ENCODE measurements at places on chromosomes 2 and 18.
A peak's percentile ranks its signal among the peaks of the same experiment; 100 is the strongest.

DNA sequence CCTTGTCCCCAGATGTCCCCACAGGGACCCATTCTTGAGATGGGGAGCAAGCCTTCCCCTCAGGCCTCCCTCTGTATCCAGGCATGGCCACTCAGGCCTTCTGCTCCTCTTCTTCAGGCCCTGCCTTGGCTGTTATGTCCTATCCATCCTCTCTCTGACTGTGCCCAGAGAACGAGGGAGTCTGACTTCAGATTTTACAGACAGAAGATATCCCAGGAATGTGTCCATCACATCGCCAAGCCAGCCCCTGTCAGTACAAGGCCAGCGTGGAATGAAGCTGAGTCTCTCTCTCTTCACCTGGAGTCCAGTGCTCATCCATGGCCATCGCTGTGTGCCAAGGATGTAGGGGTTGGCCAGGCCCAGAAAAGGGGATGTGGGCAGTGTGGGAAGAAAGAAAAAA, 57.6 kb downstream of the SDC1 start:
- no peaks in the 10 kb centered on the region for H3K27me3 ChIP-seq
- H3K36me3 ChIP-seq, result no peaks in the 10 kb centered on the region
- no peak for DNase-seq

DNA sequence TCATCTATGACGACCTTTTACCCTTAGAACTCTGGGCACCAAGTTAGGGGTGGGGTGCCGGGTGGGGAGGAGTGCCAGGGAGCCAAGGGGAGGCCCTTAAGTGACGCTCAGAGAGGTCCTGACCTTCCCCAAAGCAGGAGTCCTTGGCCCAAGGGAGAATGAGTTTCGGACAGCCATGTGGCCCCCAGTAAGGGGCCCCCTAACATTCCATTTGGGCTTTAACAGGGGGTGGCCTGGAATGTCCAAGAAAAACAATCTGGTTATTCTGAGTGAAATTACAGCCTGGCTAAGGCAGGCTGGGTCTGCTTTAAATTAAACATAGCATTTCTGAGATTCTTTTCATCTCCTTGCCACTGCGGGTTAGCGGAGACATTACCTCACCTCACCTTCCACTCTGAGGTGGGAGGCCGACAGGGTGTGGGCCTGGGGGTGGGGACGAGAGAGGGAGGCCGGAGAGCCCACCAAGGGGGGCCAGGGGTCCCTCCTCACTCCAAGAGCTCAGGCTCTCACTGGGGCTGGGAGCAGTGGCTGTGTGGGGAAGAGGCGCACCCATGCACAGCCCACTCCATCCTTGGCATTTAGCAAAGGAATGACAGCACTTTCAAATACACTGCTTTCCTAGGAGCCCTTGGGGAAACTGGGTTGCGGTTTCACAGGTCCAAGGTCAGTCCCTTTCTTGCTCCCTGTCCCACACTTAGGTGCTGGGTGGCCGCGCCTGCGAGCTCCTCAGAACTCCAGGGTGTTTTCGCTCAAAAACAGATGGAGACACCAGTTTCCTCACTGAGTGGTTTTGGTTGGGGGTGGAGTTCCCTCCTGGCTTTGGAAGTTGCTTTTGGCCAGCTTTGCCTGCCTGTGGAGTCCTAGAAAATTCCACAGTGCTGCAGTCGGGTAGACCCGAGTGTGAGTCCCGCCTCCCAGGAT, 107.4 kb downstream of the POLR1A start:
- no peak for DNase-seq
- H3K27me3 ChIP-seq, result no peaks in the 10 kb centered on the region
- 0 out of 2 replicates have a peak overlapping the region, but pooled peaks have one; percentile 14 for H3K27ac ChIP-seq
- peaks cover 18% of the 10 kb centered on the region for H3K4me1 ChIP-seq
- H3K36me3 ChIP-seq, result no peaks in the 10 kb centered on the region

DNA sequence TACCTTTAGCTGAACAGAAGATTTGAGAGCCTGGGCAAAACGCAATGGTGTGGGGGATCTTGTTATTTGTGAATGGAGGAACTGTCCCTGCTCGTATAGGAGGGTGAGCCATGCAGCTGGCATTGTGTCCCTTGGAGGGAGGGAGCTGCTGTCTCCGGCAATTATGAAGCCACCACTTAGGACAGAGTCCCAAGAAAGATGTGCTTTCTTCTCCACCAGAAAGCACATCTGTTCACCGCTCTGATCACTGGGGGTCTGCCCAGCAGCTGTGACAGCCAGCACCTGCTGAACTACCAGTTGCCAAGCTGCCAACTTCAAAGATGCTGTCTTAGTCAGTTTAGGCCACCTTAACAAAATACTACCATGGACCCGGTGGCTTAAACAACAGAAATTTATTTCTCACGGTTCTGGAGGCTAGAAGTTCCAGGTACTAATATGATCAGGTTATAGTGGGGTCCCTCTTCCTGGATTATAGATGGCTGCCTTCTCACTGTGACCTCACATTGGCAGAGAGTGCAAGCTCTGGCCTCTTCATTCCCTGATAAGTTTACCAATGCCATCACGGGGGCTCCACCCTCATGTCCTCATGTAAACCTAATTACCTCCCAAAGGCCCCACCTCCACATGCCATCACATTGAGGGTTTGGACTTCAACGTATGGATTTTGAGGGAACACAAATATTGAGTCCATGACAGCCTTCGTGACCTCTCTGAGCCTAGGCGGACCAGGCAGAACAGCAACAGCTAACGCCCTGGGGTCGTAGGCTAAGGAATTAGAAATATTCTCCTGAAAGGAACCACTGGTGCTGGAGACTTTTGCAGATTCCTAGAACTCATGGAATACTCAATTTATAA, 148.3 kb downstream of the RHBDD1 start:
- H3K36me3 ChIP-seq, result no peaks in the 10 kb centered on the region
- no peak for DNase-seq
- no peak overlapping the region for H3K4me3 ChIP-seq
- no peaks in the 10 kb centered on the region for H3K27me3 ChIP-seq
- no peak overlapping the region for H3K27ac ChIP-seq
- no peaks in the 10 kb centered on the region for H3K4me1 ChIP-seq

DNA sequence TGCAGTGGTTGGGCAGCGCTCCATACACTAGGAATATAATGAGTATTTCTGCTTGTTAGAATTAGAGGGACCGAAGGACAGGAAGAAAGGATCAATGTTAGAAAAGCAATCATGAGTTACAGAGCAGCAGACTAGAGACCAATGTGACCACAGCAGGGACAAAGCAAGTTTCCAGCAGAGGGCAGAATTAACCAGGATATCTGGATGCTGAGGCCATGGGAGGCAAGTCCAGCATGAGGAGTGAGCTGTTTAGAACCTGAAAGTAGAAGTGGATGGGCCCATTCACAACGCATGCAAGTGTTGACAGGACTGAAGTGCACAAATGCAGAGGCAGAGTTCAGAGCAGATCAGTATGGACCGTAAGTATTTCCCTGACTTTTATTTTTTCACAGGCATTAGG, 910.4 kb upstream of the GYPC start:
- no peaks in the 10 kb centered on the region for H3K36me3 ChIP-seq
- H3K4me3 ChIP-seq, result no peak overlapping the region
- no peaks in the 10 kb centered on the region for H3K4me1 ChIP-seq
- no peaks in the 10 kb centered on the region for H3K27me3 ChIP-seq

- no peak for DNase-seq
- H3K27ac ChIP-seq, result no peak overlapping the region
- H3K4me1 ChIP-seq, result peaks cover 15% of the 10 kb centered on the region
- no peaks in the 10 kb centered on the region for H3K27me3 ChIP-seq
- no peak overlapping the region for H3K4me3 ChIP-seq
- H3K36me3 ChIP-seq, result no peaks in the 10 kb centered on the region
Measured at GRCh38 chr18:44715245-44715644, 34.6 kb downstream of the SETBP1 start.

DNA sequence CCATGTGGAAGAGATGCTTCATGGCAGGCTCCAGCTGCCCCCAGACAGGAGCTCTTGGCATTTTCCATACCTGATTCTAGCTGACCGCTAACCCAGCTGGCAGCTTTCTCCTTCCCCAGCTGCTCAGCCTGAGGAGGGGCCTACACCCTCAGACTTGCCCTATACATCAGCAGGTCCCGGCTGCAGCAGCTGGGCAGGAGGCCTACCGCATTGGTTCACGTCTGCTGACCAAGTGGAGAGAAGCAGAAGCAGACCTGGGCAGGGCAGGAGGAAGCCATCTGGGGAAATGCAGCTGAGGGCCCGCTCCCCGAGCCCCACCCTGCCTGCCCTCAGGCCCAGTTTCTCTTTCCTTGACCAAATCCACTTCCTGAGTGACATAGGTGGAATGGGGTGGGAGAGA, 50.7 kb downstream of the LBH start:
- no peak overlapping the region for H3K4me3 ChIP-seq
- H3K36me3 ChIP-seq, result no peaks in the 10 kb centered on the region
- DNase-seq, result no peak
- no peaks in the 10 kb centered on the region for H3K4me1 ChIP-seq
- no peak overlapping the region for H3K27ac ChIP-seq
- no peaks in the 10 kb centered on the region for H3K27me3 ChIP-seq

GRCh38 chr2:3466966-3467365, 52.4 kb downstream of the ADI1 start:
- peaks cover 14% of the 10 kb centered on the region for H3K4me1 ChIP-seq
- no peak for DNase-seq
- no peak overlapping the region for H3K27ac ChIP-seq
- H3K27me3 ChIP-seq, result no peaks in the 10 kb centered on the region
- 0 out of 2 replicates have a peak, but pooled peaks cover 8% of the 10 kb centered on the region for H3K36me3 ChIP-seq
- no peak overlapping the region for H3K4me3 ChIP-seq

DNA sequence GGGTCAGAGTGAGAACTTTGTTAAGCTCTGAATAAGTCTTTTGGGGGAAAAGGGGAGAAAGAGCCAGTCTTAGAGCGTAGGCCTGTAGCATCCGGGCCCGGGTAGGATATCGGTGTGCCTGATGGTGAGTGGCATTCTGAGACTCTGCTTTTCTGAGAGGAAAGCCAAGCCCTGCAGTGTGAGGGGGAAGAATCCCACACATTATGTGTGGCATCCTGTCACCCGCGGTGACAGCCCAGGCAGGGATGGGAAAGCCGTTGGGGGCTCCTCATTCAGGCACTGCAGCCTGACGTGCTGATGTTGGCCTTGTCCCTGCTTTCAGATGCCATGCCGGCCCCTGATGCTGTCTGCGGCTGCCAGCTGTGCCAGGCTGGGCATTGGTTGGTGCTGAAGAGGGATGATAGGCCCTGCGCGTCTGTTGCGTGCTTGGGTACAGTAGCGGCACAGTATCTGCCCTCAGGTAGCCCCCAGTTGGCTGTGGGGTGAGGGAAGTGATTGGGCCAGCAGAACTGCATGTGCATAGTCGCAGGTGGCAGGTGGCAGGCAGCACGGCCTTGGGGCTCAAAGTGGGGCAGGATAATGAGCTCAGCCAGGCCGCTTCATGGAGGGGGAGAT, 37.6 kb downstream of the GLI2 start:
- peaks cover 25% of the 10 kb centered on the region for H3K27me3 ChIP-seq
- no peaks in the 10 kb centered on the region for H3K36me3 ChIP-seq

- no peak overlapping the region for H3K4me3 ChIP-seq
- peaks cover 15% of the 10 kb centered on the region for H3K4me1 ChIP-seq
Measured at GRCh38 chr18:24031916-24032315, 17.4 kb downstream of the TTC39C start.

GRCh38 chr2:234044157-234044556, 6.3 kb upstream of the SPP2 start:
- H3K27ac ChIP-seq, result no peak overlapping the region
- no peaks in the 10 kb centered on the region for H3K36me3 ChIP-seq
- no peaks in the 10 kb centered on the region for H3K4me1 ChIP-seq
- H3K4me3 ChIP-seq, result no peak overlapping the region
- no peak for DNase-seq

- H3K27ac ChIP-seq, result no peak overlapping the region
- DNase-seq, result no peak
- no peaks in the 10 kb centered on the region for H3K4me1 ChIP-seq
- no peaks in the 10 kb centered on the region for H3K27me3 ChIP-seq
Measured at GRCh38 chr2:19416784-19417684, 58.6 kb upstream of the OSR1 start.

GRCh38 chr18:13463526-13464210, 245.1 kb downstream of the LDLRAD4 start:
- no peaks in the 10 kb centered on the region for H3K36me3 ChIP-seq
- no peak overlapping the region for H3K27ac ChIP-seq
- H3K4me1 ChIP-seq, result no peaks in the 10 kb centered on the region
- H3K4me3 ChIP-seq, result no peak overlapping the region
- DNase-seq, result no peak

- peaks cover 61% of the 10 kb centered on the region for H3K27me3 ChIP-seq
- no peak for DNase-seq
- H3K27ac ChIP-seq, result no peak overlapping the region
- H3K4me1 ChIP-seq, result no peaks in the 10 kb centered on the region
Measured at GRCh38 chr18:78113940-78114251, 864.2 kb downstream of the GALR1 start.

DNA sequence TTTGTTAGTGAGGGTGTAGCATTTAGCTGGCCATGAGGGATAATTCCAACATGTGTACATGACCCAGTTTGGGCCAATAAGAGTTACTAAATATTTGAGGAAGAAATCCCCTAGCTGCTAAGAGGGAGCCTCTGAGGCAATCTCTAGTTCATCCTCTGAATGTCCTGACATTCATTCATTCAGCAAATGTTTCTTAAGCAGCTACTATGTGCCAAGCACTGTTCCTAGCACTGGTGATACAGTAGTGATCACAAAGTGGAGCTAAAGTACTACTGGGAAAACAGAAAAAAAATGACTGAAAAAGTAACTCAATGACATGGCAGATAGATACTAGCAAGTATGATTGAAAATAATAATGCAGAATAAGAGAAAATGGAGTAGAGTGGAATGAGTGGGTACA, 79.8 kb upstream of the PID1 start:
- H3K4me1 ChIP-seq, result 0 out of 2 replicates have a peak, but pooled peaks cover 8% of the 10 kb centered on the region
- no peak for DNase-seq
- H3K36me3 ChIP-seq, result no peaks in the 10 kb centered on the region
- H3K27me3 ChIP-seq, result no peaks in the 10 kb centered on the region

- H3K36me3 ChIP-seq, result no peaks in the 10 kb centered on the region
- H3K27ac ChIP-seq, result no peak overlapping the region
- H3K27me3 ChIP-seq, result no peaks in the 10 kb centered on the region
- H3K4me1 ChIP-seq, result no peaks in the 10 kb centered on the region
Measured at GRCh38 chr2:102455061-102455670, 17.9 kb upstream of the SLC9A4 start.

DNA sequence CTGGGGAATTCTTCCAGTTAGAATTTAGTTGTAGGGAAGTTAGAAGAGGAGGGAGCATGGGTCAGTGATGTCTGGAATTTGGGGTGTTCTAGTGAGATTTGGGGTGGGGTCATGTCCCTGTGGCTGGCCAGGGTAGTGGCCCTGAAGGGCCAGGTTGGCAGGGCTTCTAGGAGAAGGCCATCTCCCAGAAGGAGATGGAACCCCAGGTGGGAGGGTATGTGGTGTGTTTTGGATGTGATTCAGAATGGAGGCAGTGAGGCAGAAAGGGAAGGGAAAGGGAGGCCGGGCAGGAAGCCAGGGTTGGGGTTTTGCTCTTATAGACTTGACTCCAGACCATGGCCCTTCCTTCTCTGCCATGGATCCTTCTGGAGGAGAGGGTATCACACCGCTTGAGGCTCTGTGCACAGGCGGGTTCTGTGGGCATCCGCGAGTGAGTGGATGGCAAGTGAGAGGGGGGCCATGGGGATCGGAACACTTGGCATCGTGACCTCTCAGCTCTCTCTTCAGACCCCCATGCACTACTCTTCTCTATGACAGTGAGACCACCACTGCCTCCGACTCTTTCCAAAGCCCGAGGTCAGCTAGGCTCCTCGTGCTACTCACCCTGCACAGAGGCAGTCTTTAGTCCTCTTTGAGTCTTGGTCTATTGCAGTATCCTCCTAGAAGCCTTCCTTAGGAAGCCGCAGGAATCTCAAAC, 7.3 kb downstream of the GREB1 start:
- H3K27ac ChIP-seq, result no peak overlapping the region
- DNase-seq, result no peak
- no peaks in the 10 kb centered on the region for H3K4me1 ChIP-seq
- no peak overlapping the region for H3K4me3 ChIP-seq
- peaks cover 87% of the 10 kb centered on the region for H3K27me3 ChIP-seq

- H3K4me3 ChIP-seq, result no peak overlapping the region
- H3K4me1 ChIP-seq, result no peaks in the 10 kb centered on the region
- no peaks in the 10 kb centered on the region for H3K36me3 ChIP-seq
- H3K27me3 ChIP-seq, result no peaks in the 10 kb centered on the region
- no peak overlapping the region for H3K27ac ChIP-seq
Measured at GRCh38 chr18:832085-832681, 20.1 kb upstream of the YES1 start.

Data from PC-9 (cell line).